ENCODE measurements at places on chromosomes 6 and 20. TPM values are rescaled to one million over a fixed set of nuclear protein-coding genes. Genes with fewer than 3 reads are reported as not detected.

CCN6 gene
- not detected for polyA plus RNA-seq

FOXF2 gene
- 8.1 TPM for polyA plus RNA-seq

SLC22A23 gene
- 12.5 TPM for polyA plus RNA-seq

PRR18 gene
- not detected for polyA plus RNA-seq

CD164 gene
- polyA plus RNA-seq: 66.9 TPM

DYNLT1 gene
- polyA plus RNA-seq: 183 TPM

DEFB132 gene
- not detected for polyA plus RNA-seq

HAO1 gene
- not detected for polyA plus RNA-seq

AKIRIN2 gene
- polyA plus RNA-seq: 24.1 TPM

FNDC11 gene
- 0.07 TPM for polyA plus RNA-seq

DSTN gene
- polyA plus RNA-seq: 301 TPM

ZNF334 gene
- polyA plus RNA-seq: 0.46 TPM

EPPIN gene
- not detected for polyA plus RNA-seq

NUP43 gene
- polyA plus RNA-seq: 9.4 TPM

ETV7 gene
- 2.1 TPM for polyA plus RNA-seq

AKAP12 gene
- 3.9 TPM for polyA plus RNA-seq

SGK1 gene
- 64.7 TPM for polyA plus RNA-seq

PMEPA1 gene
- 2.8 TPM for polyA plus RNA-seq

COL9A3 gene
- 1.4 TPM for polyA plus RNA-seq

TMEM170B gene
- polyA plus RNA-seq: 0.22 TPM

FHL5 gene
- 1.3 TPM for polyA plus RNA-seq

SLC22A7 gene
- not detected for polyA plus RNA-seq

RIMS4 gene
- polyA plus RNA-seq: 0.05 TPM

ULBP1 gene
- 0.31 TPM for polyA plus RNA-seq

THBS2 gene
- polyA plus RNA-seq: 1.6 TPM
